T-helper 17 cell (primary cell): ENCODE measurements at places on chromosomes 4 and X. TPM values are rescaled to one million over a fixed set of nuclear protein-coding genes. Genes with fewer than 3 reads are reported as not detected.
A peak's percentile ranks its signal among the peaks of the same experiment; 100 is the strongest.

The SLC6A8 gene
- 3.4 TPM for total RNA-seq

The RAB33A gene
- total RNA-seq, result 2.2 TPM

The MAGEA11 gene
- total RNA-seq, result not detected

The SUPT20HL2 gene
- total RNA-seq, result not detected

The FGF5 gene
- 0.08 TPM for total RNA-seq

The TEX11 gene
- not detected for total RNA-seq

The CXCL1 gene
- not detected for total RNA-seq

The SOX3 gene
- total RNA-seq, result not detected

- no peak for DNase-seq
These were observed 307.6 kb downstream of the LDB2 start for GRCh38 chr4:16590797-16591196.

GRCh38 chr4:2621419-2621818 is 85.0 kb downstream of the FAM193A start:
- no peak for DNase-seq

DNA sequence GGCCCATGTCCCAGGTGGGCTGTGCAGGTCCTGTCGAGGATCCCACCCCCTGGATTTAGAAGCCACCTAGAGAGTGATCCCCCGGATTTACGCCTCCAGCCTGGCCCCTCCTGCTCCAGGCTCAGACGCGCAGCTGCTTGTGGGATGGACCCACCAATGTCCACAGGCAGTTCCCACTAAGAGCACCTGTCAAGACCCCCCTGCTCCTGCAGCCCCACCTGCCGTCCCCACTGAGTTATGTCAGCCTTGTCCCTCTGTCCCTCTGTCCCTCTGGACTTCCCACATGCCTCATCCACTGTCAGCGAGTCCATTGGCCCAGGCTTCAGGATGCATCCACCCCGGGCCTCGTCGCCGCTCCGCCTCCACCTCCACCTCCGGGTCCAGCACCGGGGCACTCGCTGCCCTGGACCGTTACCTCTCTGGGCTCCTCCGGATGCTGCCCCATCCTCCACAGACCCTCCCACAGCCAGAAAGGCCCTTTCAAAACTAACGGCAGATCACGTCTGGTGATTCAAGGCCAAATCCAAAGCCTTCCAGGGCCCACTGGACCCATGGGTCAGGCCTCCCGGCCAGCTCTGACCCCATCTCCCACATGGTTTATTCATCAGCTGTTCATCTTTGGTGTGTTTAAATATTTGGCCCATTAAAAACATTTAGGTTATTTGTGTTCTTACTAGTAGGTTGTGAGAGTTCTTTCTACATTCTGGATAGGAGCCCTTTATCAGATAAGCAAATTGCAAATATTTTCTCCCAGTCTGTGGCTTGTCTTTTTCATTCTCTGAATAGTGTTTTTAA is 28.3 kb downstream of the HTRA3 start:
- DNase-seq, result peak; percentile 8

- DNase-seq, result no peak
These were observed 69.0 kb downstream of the GLRA2 start for GRCh38 chrX:14598330-14598729.

GRCh38 chrX:65607070-65607742 is 60.2 kb upstream of the MSN start:
- no peak for DNase-seq

- DNase-seq, result no peak
These were observed 30.0 kb downstream of the PAPSS1 start for GRCh38 chr4:107689912-107690587.

DNA sequence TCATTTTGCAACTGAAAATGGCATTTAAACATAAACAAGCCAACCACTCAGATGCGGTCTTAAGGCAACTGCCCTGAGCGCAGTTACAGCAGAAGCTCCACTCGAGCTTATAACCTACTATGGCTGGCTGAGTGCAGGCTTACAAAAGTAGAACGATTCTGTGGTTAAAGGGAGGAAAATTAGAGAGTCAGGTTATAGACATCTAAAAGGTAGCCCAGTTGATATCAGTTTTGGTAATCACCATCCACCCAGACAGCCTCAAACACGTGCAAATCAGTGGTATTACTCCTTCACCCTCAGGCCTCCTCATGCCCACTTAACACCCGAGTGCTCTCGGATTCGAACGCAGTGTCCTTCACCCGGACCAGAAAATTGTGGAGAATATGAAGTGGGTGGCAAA is 3.1 kb downstream of the LEF1 start:
- no peak for DNase-seq

DNA sequence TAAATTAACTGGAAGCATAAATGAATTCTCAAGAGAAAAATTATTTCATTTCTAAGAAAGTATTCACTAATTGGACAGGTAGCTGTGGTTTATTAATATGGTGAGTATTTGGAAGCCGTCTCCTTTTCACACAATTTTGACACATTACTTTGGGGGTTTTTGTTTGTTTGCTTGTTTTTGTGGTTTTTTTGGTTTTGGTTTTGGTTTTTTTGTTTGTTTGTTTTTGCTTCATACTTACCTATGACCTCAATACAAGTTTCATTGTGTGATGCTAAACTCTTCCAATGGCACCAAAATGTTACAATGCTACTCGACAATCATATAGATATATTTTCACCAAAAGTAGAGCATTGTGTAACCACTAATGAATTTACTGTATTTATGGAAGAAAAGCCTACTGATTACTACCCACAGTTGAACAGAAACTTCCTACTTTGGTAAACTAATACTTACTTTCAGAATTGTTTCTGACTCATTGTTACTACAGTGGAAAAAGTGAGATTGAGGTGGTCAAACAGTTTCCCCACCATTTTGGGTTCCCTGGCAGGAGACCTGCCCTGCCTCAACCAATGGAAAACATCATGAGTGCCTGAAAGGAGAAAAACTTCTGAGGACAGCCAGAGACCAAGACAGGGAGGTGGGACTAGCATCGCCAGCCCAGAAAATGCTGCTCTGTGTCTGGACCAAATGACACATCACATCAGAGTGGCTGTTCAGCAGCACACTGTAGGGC is 443.1 kb downstream of the HNRNPD start:
- DNase-seq, result no peak

DNA sequence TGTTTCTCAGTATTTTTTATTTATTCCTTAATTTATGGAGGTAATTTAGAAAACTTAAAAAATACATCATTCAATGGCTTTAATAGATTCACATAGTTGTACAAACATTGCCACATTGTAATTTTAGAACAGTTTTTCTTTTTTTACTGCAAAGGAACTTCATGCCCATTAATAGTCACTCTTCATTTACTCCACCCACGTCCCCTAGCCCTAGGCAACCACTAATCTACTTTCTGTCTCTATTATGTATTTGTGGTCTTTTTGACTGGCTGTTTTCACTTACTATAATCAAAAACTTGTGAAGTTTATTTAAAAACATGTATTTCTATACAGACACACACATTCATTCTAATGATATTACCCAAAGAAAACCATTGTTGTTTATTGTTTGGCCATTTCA is 664.8 kb downstream of the GRID2 start:
- DNase-seq, result no peak

- DNase-seq, result no peak
These were observed 1.2 kb downstream of the DRP2 start for GRCh38 chrX:101220662-101221260.

DNA sequence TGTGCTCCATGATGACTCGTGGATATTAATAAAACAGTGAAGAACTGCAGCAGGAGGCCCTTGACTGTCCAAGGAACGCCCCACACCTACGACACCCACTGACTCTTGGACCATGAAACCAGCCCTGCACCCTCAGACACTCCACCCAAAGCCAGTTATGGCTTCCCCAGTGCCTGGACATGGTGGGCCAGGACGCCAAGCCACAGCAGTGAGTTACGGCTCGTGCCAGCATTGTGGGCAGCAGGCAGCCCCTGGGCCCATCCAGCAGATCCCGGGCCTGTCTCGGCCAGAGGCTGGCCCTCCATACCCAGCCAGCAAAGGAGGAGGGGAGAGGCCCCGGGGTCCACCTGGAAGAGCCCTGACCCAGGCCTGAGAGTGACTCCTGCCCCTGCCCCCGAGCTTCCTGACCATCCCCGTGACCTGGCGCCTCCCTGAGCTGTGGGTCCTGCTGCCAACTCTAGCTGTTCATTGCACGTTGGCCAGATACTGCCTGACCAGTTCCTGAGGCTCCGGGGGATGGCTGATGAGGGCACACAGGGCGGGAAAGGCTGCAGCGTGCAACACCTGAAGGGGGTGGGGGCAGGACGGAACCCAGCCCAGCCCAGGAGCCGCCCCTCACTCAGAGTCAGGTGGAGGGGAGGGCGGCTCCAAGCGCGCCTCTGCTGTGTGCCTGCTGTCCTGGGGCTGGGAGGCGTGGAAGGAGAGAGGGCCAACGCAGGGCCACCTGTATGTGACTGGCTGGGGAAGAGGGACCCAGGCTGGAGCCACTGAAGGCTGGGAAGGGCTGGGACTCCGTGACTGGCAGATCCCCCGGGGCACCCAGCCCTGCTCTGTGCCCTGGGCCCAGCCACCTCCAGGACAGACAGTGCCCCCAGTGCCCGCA is 739 bp downstream of the SLC49A3 start:
- DNase-seq, result no peak

DNA sequence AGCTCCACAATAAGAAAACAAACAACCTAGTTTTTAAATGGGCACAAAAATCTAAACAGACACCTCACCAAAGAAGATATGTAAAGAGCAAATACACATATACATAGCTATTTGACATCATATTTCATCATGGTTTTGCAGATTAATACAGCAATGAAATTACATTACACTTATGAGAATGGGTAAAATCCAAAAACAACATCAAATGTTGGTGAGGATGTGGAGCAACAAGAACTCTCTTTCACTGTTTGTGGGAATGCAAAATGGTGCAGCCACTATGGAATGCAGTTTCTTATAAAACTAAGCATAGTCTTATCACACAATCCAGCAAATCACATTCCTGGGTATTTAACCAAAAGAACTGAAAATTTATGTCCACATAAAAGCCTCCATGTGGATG is 25.0 kb downstream of the TLR6 start:
- DNase-seq, result no peak

GRCh38 chr4:129821073-129821472 is 725.1 kb downstream of the C4orf33 start:
- DNase-seq, result no peak

GRCh38 chr4:27350161-27350560 is 489.5 kb downstream of the STIM2 start:
- DNase-seq, result no peak

- DNase-seq, result no peak
These were observed 64.4 kb upstream of the ACSL4 start for GRCh38 chrX:109797311-109797975.

DNA sequence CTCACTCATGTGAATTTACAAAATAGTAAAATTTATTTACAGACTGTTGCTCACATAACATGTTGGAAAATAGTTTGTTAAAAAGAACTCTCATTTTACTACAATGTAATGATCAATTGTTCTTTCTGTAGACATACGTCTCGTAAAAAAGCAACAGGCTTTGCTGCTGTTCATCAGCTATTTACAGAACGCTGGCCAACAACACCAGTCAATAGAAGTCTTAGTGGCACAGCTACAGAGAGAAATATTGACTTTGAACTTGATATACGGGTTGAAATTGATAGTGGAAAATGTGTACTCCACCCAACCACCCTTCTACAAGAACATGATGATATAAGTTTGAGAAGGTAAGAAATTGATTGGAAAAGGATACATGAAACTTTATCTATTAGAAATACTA is 47.6 kb upstream of the ADAD1 start:
- DNase-seq, result no peak

GRCh38 chrX:148459343-148459742 is 41.1 kb upstream of the AFF2 start:
- DNase-seq, result no peak

- DNase-seq, result no peak
These were observed 144.8 kb downstream of the PAPSS1 start for GRCh38 chr4:107575243-107575642.

- no peak for DNase-seq
These were observed 178.2 kb upstream of the FRMPD4 start for GRCh38 chrX:11960031-11960430.

DNA sequence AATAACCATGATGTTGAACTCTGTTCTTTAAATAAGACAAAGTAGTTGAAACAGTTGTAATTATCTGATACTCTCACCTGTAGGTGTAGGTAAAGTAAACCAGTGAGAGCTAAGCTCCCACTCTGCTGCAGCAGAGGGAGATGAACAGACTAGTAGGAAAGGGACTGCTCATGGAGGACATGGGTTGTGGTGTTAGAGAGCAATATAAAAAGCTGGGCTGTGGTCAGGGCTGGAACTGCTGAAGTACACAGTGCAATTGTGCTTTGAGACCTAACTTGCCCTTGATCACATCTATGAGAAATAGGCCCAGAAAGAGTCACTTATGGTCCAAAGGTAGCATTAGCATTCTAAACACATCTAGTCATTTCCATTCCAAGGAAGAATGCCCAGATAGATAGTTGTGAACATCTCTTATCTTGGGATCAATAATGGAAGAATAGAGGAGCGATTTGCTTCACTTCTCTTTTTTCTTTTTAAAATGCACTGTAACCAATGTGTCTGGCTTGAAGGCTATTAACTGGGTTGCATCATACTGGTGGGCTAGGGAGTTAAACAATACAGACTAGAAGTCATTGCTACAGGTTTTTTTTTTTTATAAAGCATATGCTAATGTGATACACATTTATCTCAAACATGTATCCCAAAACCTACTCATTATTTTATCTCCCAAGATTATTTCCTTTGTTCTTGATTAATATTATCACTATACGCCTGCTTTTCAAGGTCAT is 251.3 kb upstream of the CENPE start:
- DNase-seq, result no peak

DNA sequence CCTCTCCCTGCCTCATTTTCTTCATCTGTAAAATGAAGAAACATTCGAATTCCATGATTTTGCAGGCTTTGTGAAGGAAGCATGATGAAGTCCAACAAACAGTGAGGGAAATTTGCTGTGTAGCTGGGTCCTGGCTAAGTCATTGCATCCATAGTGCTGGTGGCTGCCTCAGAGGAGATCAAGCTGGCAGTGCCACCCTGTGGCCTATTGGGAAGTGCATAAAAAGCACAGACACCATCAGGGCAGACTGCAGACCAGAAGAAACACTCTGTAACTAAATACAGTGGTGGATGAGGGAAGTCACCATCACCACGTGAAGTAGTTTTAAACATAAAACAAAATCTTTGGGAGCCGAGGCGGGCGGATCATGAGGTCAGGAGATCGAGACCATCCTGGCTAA is 40.7 kb upstream of the DDX3X start:
- DNase-seq, result no peak

DNA sequence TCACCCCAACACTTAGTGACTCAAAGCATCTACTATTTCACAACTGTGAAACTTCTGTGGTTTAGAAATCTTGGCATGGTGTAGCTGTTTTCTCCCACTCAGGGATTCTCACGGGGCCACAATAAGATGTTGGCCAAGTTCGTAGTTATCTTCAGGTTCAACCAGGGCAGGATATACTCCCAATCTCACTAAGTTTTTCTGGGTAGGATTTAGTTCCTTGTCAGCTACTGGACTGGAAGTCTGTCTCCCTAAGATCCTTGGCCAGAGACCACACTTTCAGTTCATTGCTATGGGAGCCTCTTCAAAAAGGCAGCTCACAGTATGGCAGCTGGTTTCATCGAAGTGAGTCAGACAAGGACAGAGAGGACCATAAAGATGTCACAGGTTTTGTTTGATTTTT is 111.7 kb upstream of the PDHA2 start:
- no peak for DNase-seq
